Activated CD4-positive, alpha-beta memory T cell treated with anti-CD3 and anti-CD28 coated beads for 36 hours (primary cell): ENCODE measurements at places on chromosomes 5 and 9.

DNA sequence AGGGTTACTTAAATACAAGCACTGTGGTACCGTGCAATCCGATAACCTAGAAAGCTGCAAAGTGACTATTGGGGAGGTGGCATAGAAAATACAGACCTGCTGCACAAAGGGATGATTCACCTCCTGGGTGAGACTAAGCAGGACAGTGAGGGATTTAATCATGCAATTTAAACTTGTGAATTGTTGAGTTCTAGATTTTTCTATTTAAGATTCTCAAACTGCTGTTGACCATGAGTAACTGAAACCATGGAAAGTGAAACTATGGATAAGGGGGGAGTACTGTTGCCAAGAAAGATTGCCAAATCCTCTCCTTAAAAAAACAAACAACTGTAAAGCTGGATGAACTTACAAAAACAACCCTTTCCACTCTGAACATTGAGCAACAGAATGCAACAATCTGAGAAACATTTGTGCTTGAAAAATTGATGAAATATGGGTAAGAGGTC lies 61.5 kb upstream of the NUDT12 start:
- no peak for DNase-seq

GRCh38 chr5:122454541-122454940 lies 142.5 kb downstream of the SNCAIP start:
- DNase-seq, result no peak

- no peak for DNase-seq
Observed at GRCh38 chr5:118592229-118593002, 395.9 kb downstream of the DTWD2 start.

- DNase-seq, result no peak
Observed at GRCh38 chr9:133855371-133855770, 117.2 kb upstream of the SARDH start.

DNA sequence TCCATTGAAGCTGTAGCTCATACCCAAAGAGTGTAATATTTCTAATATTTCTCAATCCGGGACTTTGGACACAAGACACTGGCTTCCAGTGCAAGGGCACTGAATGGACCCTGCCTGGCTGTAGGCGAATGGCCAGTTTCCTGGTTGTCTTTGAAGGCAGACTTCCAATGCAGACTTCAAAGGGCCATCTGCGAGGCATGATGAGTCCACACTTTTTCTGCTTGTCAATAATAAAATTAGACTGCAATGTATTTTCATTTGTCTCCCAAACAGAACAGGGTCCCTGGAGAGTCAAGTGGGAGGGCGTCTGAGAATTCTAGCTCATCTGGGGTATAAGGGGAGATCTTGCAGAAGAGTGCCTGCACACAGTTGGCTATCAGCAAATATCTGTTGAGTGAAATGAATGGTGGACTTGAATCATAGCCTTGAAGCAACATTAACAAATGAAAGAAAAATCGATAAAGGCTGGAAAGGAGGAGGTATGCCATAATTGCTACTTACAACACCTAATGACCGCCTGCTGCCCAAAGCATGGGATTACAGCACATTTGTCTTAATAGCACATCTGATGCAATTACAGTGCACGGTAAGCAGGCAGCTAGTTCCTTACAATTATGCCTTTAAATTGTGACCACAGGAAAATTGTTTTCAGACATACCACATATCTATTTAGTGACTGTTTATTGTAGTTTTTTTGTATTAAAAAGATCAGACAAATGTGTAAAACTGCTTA lies 137.5 kb downstream of the ARHGEF28 start:
- no peak for DNase-seq

GRCh38 chr9:87863882-87864465 lies 18.7 kb upstream of the SPATA31E1 start:
- no peak for DNase-seq

DNA sequence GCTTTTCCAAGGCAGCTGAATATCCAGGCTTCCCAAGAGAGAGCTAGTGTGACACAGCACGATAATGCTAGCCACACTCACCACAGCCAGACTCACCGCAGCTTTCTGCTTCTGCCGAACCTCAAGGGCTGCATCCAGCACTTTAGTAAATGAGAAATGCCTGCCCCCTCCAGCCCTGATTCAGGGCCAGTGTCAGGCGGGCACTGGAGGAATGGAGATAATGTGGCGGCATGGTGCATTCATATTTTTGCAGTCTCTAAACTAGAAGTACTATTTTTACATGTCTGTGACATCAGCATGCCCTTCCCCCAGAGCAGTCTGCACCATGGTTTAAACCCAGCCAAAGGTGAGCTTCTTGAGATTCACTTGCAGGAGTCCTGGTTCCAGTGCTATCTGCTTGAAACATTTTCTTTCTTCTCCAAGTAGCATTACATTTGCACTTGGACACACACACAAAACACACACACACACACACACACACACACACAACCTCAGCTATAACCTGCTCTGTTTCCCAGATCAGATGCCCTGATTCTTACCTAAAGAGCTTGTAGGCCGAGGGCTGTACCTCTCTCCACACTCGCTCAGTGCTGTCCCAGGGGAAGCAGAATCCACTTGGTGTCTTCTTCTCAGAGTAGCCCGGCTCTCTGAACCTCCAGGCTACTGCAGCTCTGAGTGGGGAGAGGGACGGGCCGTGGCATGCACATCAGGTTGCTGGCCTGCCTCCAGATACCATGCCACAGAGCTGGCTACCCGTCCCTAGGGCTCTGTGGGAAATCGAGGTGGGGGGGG lies at the start of gene FGF1:
Gene FGF1, minus strand, starts transcription at position 673 of the 792 bp plus-strand sequence. CDS start 71,963 bp downstream, outside the sequence.
- DNase-seq, result no peak

GRCh38 chr5:151523335-151523734 lies 67.8 kb downstream of the FAT2 start:
- DNase-seq, result peak; percentile 66

- DNase-seq, result no peak
Observed at GRCh38 chr5:1002271-1002546, 6.4 kb upstream of the NKD2 start.

GRCh38 chr9:136019041-136019680 lies 58.0 kb upstream of the UBAC1 start:
- peak; percentile 4 for DNase-seq

DNA sequence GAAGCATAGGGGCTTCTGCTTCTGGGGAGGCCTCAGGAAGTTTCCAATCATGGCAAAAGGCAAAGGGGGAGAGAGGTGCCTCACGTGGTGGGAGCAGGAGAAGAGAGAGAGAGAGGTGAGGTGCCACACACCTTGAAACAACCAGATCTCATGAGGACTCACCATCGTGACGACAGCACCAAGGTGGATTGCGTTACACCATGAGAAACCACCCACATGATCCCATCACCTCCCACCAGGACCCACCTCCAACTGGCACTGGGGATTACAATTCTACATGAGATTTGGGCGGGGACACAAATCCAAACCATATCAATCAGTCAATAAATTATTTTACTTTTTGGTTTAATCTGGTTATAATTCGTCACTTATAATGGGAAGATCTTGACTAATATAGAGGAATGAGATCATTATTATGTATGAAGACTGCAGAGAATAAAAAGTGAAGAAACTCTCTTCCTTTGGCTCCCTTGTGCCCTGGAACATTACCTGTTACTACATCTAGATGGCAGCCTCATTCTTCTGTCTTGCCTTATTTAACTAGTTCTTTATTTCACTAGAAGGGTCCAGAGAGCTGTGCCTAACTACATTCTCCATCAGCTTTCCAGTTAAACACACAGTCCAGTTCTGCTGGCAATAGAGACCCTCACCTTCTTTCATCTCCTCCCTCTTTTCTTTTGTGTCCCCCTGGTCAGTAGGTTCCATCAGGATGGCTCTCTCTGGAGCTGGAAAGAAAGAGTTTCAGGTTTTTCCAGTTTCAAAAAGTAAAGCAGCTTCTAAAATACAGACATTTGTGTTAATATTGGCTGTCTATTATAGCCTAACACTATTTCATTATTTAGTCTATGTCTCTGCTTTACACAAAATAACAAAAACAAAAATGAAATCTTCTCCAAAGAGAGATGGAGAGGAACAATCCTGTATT lies 21.7 kb upstream of the SPINK7 start:
- no peak for DNase-seq

DNA sequence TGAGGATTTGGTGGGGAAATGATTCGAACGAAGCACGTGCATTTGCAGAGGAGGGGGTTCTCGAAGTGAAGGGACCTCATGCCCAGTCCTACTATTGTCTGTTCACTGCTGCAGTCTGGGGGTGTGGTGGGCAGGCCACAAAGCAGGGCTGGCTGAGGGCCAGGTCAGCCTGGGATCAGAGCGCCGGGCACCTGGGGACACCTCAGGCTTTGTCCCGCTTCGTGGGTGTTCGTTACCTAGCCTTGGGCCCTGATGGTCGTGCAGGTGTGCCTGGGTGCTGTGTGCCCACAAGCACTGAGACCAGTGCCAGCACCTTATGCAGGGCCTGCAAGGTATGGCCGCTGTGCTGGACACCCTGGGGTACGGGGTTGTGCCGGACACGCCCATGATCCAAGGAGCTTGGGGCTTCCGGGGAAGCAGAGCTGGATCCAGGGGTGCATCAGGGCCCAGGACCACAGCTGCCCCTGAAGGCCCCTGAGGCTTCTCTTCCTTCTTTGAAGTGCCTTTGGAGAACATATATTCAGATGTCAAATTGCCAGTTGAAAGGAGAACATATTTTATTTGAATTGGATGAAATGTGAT lies 80.6 kb downstream of the COL5A1 start:
- no peak for DNase-seq

DNA sequence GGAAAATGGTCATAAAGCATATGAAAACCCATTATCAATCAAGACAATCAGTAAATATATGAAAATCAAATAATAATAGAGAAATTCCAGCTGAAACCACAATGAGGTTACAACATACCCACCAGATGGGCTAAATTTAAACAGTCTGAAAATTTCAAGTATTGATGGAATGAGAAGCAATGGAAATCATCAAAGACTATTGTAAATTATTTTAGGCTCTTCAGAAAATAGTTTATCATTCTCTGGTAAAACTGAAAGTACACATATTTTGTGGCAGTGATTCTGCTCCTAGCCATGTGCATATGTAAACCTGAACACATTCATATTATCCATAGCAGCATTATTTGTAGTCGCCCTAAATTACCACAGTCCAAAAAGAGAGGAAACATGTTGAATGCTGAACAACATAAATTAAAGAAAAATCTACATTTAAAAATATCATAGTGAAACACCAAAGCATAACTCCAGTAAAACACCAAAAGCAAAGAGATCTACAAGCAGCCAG lies 215.3 kb downstream of the PRELID2 start:
- DNase-seq, result no peak

DNA sequence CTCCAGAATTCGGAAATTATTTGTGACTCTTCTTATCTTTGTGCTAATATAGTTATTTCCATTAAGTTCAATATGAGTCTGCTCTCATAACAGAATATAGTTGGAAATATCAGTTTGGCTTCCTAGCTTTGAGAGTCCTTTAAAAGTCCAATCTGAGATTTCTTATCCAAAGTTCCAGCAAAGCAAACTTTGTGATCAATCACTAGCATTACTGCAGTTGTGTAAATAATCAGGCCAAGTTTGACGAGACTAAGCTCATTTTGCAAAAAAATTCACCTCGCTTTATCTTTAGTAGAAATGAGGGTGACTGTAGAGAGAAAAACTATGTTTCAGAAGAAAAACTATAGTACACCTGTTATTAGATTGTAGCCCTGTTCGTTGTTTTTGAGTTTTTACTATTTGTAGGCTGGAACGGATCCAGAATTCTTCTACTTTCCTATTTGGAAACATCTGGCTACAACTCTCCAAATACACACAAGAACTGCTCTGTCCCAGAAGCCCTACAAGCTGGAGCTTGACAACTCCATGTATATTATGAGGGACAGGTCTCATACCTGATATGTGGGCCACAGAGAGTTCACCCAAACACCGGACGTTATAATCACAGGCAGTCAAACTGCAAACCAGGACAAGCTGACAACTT lies 47.8 kb downstream of the RAPGEF1 start:
- no peak for DNase-seq

DNA sequence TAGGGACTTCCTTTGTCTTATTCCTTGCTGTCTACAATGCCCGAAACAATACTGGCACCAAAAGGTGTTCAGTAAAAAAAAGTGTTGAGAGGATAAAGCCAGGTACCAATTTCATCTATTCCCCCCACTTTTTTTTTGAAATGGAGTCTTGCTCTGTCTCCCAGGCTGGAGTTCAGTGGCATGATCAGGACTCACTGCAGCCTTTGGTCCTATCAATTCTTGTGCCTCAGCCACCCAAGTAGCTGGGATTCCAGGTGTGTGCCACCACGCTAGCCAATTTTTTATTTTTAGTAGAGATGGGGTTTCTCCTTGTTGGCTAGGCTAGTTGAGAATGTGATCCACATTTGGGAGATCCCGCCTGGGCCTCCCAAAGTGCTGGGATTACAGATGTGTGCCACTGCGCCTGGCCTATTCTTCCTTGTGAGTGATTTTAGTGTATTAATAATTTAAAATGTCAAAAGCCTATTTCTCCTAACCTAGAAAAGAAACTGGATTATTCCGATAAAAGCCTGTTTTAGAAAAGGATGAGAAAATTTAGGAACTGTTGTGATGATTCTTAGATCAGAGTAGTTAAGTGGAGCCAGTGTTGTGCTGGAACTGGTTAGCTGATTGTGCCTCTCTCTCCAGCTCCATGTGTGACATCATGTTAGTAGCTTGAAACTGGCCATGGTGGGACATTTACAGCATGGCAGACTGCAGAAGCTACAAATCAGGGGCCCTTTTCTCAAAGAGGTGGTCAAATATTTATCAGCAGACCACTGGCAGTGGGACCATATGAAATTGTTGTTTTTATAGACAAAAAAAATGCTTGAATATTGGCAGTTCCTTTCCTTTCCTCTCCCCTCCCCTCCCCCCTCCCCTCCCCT lies 14.3 kb downstream of the CDC42SE2 start:
- DNase-seq, result no peak

DNA sequence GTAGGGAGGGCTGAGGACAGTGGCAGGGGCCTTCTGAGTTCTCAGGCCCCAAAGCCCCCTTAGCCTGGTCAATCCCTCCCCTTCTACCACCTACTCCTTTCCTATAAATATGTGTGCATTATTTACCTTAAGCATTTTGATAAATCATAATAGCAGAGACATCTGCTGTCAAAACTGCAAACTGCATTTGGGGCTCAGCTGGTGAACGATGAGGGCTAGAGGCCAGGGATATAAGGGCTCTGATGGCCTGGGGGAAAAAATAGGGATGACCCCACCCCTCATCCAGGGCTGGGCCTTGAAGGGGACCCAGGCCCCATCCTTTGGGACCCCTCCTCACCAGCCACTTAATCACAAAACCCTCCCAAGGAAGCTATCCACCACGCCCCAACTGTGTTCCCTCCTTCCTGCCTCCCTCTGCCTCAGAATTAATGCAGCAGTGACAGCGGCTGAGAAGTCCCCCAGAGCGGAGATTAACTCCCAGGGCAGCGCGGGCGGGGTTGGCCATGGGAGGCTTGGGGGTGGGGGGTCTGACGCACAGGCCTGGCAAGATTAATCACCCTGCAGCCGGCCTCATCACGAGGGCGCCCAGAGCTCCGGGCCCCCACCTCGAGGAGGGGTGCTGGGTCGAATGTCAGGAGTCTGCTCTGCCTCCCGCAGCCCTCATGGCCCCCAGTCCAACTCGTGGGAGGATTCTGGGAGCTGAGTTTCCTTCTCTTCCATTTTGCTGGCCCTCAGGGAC lies 42.1 kb downstream of the CXXC5 start:
- DNase-seq, result no peak

DNA sequence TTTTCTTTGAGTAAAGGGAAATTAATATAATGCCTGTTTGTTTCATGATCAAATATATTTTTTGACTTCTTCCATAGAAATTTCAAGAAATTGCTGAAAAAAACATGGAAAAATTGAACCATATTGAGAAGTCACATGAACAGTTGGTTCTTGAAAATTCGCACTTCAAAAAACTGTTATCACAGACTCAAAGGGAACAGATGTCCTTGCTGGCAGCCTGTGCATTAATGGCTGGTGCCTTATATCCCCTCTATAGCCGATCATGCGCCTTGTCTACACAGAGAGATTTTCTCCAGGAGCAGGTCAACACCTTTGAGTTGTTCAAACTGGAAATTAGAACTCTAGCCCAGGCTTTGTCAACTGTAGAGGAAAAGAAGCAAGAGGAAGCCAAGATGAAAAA lies 191.4 kb downstream of the CCDC171 start:
- no peak for DNase-seq
